ENCODE measurements at places on chromosomes 6 and 20.

DNA sequence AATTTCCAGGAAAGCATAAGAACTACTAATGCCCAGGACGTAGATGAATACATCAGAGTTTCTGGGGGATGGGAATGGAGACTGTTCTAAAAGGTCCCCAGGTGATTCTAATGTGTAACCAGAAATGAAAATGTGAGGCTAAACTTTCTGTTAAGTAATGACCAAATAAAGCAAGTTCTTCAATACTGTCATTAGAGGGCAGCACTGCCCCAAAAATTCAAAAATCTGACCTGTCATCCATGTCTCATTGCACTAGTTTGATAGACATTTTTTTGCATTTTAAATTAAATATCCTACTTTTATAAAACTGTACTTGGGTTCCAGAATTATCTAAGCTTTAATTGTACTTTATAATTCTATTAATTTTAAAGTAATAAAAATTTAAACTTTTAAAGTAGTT lies 94.9 kb downstream of the RFX6 start:
- peak; percentile 14 for DNase-seq

GRCh38 chr6:157491571-157492232 lies 110.7 kb downstream of the ZDHHC14 start:
- no peak for DNase-seq

GRCh38 chr6:2865694-2866151 lies 24.1 kb upstream of the SERPINB1 start:
- no peak for DNase-seq

DNA sequence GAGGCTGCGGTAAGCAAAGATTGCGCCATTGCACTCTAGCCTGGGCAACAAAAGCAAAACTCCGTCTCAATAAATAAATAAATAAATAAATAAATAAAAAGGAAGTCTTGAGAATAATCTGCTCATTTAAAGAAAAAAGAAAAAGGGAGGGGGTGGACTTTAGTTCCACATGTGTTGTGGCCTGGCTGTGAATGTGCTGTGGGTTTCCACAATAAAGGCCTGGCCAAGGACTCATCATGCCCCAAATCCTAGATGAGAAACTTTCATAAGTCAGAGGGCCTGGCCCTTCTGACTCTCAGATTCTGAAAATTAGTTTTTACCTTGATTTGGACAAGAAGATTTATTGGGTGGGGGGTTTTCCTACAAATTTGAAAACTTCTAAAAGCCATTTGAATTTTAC lies 48.4 kb downstream of the RIOK1 start:
- no peak for DNase-seq

GRCh38 chr20:24659835-24660234 lies 190.4 kb downstream of the SYNDIG1 start:
- DNase-seq: no peak
